RPMI7951 (cell line): ENCODE measurements at places on chromosomes 2 and 18.

GRCh38 chr2:95074663-95075439, 46.8 kb downstream of the MRPS5 start:
- no peak for DNase-seq

GRCh38 chr2:88281302-88282217, 111.4 kb downstream of the THNSL2 start:
- DNase-seq = no peak

DNA sequence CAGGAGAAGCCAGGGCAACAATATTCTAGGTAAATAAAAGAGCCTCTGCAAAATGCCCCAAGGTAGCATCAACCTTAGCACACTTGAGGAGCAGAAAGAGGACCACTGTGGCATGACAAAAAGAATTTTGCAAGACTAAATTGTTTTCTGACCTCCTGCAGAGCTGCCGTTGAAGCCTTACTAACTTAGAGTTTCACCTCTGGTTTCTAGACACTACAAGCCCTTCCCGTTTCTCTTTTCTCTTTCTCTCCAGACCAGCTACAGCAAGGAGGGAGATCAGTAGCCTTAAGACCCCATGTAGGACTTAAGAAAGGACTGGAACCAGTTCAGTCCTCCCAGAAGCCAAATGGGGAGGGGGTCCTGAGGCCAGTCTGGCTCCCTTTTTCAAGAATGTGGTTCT, 73.3 kb upstream of the SP3 start:
- no peak for DNase-seq

DNA sequence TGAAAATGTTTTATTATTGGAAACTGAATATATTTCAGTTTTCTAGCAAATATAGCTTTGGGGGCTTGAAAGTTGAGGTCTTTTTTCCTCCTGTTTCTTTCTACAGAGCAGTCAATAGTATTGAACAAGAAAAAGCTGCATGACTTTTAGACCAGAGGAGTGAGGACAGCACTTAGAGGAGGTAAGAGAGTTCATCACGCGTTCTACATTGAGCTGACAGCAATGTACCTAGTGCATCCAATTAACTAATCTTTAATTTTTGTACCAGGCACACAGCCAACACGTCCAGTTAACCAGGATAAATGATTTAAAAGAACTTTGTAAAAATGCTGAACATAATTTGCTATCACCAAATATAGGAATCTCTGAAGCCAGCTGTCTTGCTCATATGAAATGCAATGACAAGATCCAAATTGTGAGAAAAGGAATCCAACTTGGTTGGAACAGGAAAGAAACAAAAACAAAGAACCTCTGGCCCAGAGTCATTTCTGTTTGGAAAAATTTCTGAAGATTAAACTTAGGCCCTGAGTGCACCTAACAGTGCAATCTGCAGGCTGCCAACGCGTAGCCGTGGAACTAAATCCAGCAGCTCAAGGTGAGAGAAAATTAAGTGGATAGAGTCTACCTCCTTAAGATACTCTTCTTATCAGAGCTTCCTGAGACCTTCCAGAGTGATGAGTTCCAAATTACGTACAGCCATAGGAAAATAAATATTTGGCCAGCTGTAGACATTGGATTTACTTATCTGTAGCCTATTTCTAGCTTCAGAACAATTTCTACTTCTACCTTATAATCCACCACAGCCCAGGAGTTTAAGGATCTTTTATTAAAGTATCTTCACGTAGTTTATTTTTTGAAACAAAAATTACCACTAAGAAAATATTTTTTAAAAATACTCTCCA, 20.6 kb upstream of the SPTBN1 start:
- no peak for DNase-seq

- no peak for DNase-seq
Measured at GRCh38 chr2:137154946-137155345, 389.6 kb downstream of the THSD7B start.

GRCh38 chr18:61887838-61888237, 5.0 kb downstream of the RNF152 start:
- no peak for DNase-seq

DNA sequence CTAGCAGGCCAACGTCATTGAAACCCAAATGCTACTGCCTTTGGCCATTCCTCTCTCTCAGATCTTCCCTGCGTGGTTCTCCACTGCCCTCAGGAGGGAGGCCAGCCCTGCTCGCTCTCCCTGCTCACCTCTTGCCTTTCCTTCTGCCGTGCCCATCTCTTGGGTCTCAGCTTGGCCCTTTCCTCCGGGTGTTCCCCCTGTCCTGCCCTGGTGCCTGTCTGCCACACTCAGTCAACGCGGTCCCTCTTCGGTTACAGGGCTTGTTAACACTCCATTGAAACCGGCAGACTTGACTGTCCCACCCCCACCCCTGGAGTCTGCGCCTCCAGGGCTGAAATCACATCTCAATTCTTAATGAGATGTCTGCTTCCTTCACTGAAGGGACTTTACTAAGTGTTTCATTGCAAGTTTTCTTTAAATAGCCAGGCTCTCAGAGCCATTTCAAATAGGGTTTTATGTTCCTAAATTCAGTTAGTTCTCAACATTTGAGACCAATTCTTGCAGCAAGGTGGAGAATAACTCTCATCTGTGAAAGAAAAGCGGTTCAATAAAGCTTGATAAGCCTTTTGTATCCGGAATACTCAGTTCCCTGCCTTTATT, 237.6 kb downstream of the DYSF start:
- no peak for DNase-seq

GRCh38 chr2:144493027-144493809, 26.7 kb downstream of the ZEB2 start:
- no peak for DNase-seq

DNA sequence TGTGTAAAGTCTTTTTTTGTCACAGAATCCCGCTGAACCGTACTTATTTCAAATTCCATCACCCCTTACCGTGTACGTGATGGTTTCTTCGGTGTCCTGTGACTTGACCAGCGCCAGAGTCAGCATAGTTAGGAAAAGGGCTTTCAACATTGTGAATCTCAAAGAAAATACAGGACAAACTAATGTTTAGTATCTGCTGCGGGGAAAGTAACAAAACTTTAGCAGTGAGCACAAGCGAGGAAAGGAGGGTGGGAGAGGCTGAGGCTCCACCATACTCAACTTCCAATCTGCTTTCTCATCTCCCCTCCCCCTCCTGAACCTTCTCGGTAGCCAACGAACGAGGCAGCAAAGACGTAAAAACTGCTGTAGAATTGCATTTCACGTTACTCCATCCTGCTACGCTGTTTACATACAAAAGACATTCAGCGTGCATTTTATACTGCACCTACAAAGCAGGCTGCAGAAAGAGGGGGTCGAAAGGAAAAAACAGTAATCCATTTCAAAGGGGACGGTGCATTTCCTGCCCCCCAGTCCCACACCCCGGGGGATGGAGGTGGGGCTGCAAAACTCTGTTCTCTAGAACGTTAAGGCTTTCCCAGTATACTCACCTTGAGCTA, 1.2 kb downstream of the EFEMP1 start:
- no peak for DNase-seq

DNA sequence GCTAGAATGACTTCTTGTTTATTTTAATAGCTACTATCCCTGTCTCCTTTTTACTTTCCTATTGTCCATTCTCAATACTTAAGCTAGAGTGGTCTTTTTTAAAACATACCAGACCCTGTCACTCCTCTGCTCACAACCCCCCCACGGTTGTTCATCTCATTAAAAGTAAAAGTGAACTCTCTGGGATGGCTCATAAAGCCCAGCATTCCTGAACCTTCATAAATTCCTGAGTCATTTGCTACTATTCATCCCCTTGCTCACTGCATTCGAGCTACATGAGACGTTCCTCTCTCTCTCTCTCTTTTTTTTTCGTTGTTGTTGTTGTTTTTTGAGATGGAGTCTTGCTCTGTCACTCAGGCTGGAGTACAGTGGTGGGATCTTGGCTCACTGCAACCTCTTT, 148.7 kb upstream of the DSEL start:
- no peak for DNase-seq

- peak; percentile 95 for DNase-seq
Measured at GRCh38 chr2:66434679-66435548, at the start of gene MEIS1. Gene MEIS1, plus strand, starts transcription at chr2:66435125. Its CDS starts 732 bp downstream, at chr2:66435857.
